ENCODE measurements at places on chromosomes 1 and 21.

- no peak for DNase-seq
Measured at GRCh38 chr1:33234131-33234530, 22.2 kb upstream of the ZNF362 start.

- peak; percentile 67 for DNase-seq
Measured at GRCh38 chr1:202143768-202144401, 652 bp downstream of the ARL8A start.

DNA sequence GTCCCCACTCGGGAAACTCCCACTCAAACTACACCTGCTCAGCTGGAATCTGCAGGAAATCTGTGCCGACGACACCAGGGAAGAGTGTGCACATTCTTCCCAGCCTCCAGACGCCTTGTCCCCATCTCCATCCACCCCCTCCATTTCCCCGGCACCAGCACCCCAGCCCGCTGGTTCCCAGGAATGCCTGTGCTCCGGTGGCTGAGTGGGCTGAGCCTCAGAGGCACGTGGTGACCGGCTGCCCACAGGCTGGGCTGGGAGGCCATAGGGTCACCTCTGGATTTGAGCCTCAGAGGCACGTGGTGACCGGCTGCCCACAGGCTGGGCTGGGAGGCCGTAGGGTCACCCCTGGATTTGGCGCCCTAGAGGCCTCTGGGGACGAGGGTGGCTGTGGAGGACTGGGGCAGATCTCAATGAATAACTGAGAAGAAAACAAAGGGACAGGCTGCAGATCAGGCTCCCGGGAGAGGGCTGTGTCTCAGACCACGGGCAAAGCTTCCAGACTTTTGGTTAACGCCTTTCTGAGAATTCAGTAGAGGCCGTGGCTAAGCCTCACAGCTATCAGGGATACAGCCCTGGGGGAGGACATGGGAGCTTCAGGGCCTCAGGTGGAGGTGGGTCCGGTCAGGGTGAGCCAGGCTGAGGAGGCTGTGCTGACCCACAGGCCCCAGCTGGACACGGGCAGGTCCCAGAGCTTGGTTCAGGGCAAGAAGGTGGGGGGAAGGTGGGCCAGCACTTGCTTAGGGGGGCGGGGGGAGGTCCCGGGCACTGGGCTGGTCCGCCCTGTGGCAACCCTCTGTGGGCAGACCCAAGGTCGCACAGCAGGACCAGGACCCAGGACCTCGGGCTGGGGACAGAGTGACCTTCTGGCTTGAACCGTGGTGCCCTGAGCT lies 17.3 kb upstream of the TTLL10 start:
- no peak for DNase-seq

DNA sequence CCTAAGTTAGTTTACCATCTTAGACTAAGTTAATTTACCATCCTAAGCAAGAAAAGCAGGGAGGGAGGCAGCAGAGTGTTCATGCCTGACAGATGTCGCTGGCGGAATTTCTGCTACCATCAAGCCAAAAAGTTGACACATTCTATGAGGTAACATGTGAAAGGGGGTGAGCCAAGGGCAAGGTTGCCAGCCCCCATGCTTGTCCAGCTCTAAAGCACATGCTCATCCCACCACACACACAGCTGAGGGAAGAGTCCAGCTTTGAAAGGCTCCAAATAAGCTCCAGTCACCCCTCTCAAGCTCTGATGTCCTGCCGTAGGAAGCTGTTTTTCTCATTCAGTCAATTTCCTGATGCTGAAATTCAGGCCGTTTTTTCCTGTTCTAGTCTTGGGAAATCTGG lies 46.3 kb downstream of the EIF2D start:
- DNase-seq, result no peak

DNA sequence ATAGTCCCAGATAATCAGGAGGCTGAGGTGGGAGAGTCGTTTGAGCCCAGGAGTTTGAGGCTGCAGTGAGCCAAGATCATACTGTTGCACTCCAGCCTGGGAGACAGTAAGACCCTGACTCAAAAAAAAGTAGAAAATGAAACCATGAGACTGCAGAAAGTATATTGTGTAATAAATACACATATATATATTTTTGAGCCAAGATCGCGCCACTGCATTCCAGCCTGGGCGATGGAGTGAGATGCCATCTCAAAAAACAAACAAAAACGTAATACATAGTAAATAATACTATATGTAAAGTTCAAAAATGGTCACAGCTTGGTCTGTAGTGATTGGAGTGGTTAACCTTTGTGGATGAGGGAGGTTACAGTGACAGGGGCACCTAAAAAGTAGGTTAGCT lies 9.7 kb downstream of the BRDT start:
- no peak for DNase-seq

GRCh38 chr1:30837653-30838052 lies 70.9 kb downstream of the SDC3 start:
- no peak for DNase-seq

DNA sequence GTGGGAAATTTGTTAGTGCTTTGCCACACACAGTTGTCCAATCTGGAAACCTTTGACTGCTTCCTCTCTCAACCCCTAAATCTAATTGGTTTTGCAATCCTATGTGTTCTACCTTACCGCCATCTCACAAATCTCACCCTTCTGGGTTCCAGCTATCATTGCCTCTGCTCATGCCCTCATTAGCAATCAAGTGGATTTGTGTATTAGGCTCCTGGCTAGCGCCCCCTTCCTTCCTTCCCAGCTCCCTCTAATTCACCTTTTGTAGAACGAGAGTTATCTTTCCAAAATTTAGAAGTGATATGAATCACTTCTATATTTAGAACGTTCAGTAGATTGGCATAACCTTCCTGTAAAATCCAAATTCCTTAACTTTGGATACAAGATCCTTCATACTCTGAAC lies 18.6 kb downstream of the FMO1 start:
- DNase-seq, result no peak

- DNase-seq, result no peak
Measured at GRCh38 chr21:19245188-19245580, 841.6 kb upstream of the TMPRSS15 start.

DNA sequence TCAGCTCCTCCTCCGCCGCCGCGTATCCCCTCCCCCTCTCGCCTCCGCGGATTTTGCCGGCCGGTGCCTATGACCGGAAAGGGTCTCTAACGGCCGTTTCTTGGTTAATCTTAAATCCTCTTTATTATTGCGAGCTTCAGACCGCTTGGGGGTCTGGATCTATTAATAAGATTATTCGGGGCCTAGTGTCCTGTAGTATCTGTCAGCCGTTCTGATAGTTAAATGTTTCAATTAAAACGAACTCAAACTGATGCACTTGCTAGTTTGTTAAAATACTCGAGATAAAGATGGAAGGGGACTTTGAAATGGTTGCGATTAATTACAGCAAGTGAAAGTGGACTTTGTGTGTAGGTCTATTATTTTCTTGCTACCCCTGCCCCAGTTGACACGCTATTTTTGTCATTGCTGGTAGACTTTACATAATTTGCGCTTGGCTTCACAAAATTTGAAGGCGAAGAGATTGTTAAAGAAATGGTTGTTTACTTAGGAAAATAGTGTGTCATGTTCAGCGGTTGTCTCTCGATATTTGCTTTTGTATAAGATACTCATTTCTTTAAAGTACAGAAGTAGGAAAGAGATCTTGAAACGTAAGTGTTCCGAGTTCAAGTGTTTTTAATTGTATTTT lies 779 bp downstream of the SON start:
- peak; percentile 84 for DNase-seq

Measured in adipocyte (in vitro differentiated cells).